ENCODE measurements at places on chromosomes 12 and 14.

DNA sequence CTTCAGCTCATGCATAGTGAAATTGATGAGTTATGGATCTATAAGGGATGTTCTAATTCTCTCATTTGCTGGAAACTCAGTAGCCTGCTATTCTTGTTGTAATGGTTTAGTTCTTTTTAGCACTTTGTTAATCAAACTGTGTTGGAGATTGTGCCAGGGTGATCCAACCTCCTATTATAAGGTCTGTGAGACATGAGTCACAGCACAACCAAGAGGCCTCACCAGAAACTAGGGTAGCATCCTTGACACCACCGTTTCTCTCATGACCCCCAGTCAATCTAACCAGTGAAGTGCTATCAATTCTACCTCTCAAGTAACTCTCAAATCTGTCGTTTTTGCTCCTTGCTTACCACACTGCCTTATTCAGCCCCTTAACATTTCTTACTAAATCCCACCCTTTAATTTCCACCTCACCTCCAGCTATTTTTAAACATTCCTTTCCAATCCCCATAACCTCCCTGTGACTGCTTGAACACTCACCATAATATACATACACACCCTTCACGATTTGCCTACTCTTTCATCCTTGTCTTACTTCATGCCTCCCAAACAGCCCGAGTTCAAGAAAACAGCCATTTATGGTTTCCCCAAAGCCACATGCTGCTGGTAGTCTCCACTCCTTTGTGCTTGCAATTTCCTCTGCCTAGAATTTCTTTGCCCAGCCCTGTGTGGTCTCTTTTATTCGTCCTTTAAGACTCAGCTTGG, 53.9 kb upstream of the NUDT4 start:
- DNase-seq: no peak

DNA sequence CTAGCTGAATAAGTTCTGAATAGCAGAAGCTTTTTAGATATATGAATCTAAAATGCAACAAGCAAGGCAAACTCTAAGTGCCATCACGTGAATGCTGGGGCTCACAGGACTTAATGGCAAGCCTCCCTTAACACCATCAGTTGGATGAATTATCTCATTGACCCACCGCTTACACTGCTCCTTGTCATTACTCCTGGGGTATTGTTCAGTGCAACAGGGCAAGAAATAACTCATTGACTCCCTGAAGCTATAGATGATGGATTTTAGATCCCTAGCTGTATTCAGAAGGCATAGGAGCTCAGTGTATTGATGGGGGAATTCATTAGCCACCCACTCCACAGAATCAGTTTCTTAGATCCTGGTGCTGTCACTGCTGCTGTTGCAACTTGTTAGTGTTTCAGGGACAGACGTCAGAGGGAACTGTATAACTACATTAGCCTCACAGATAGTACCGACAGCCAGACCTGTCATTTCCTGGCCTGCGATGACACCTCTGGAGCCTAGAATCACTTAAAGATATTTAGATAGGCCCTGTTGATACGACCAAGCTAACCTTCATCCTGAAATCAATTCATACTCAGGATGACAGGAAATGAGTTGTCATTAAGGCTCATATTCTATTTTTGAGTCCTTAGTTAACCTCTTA, 735.3 kb downstream of the DIO2 start:
- DNase-seq: no peak

DNA sequence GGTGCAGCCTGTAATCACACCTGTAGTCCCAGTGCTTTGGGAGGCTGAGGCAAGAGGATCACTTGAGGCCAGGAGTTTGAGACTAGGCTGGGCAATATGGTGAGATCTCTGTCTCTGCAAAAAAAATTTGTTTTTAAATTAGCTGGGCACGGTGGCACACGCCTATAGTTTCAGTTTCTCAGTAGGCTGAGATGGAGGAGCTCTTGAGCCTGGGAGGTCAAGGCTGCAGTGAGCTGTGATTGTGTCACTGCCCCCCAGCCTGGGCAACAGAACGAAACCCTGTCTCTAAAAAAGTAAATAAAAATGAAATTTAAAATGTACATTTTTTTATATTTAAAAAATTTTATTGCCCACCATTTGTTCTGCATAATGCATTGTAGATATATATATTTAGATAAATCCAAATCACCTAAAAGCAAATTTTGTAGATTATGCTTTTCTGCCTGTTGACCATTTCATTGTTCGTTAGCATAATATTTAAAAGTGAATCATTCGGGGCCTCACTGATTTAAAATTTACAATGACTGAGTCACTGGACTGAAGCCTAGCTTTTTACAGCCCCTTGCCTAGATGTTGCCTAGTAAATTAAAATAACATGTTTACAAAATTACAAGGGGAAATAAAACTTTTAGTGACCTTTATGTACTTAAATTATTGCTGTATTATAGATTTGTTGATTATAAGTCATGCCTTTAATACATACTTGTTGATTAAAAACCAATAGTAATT, 87.9 kb downstream of the USP15 start:
- DNase-seq: no peak

- no peak for DNase-seq
These were observed 34.5 kb downstream of the HMGA2 start for GRCh38 chr12:65858831-65859230.
